GM04504 (cell line): ENCODE measurements at places on chromosomes 6 and 20.

DNA sequence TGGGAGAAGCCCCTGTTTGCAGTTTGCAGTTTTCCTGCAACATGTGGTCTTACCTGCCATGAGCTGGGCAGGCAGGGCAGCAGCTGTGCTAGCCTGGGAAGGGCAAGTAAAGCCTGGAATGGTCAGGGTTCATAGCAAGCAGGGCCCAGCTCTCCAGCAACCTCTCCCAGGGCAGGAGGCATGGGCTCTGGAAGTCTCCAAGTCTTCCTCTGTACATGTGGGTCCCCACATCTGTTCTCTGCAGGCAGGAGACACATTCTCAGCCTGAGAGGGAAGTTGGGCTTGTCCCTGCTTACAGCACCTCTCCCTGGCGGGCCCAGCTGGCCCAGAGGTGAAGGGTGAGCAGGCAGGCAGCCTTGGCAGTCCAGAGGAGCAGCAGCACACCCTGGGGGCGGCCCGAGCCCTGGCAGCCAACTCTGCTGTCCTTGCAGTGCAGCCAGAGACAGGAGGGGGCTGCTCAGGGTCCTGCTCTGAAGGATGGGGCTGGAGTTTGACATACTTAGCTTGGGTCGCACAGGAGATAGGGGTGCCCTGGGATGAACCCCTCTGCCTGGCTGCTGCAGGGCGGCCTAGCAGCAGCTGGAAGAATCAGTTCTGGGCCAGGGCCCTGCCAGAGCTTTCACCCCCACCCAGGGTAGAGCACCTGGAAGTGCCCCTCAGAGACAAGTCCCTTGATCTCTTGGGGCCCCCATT lies 176.0 kb downstream of the MRPL14 start:
- DNase-seq: no peak

DNA sequence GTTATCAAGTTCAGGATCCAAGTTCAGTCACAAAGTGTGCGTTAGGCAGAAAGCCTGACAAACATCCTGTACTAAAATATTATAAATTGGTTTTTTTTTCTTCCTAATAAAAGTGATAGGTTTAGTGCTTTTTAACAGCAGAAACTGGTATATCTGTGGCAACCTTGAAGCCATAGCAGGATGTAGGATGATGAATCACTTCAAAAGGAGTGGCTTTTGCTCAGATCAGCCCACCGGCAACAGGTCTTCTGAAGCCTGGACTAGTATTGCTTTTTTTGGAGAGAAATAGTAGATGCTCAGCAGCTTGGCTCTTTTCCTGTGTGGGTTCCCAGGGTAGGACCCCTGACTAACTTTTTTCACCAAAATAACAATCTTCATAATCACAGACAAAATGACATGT lies 190.8 kb downstream of the EPM2A start:
- no peak for DNase-seq

DNA sequence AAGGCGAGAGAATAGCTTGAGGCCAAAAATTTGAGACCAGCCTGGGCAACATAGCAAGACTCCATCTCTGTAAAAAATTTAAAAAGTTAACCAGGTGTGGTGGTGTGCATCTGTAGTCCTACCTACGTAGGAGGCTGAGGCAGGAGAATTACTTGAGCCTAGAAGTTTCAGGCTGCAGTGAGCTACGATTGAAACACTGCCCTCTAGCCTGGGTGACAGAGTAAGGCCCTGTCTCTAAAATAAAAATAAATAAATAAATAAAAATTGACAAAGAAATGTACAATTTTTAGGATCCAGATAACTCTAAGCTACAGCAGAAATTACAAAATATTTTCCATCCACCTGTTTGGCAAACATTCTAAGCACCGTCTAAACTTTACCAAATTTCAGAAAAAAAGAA lies 941.0 kb upstream of the ADGRB3 start:
- no peak for DNase-seq

- no peak for DNase-seq
Measured at GRCh38 chr6:82353848-82354247, 9.8 kb upstream of the TPBG start.

DNA sequence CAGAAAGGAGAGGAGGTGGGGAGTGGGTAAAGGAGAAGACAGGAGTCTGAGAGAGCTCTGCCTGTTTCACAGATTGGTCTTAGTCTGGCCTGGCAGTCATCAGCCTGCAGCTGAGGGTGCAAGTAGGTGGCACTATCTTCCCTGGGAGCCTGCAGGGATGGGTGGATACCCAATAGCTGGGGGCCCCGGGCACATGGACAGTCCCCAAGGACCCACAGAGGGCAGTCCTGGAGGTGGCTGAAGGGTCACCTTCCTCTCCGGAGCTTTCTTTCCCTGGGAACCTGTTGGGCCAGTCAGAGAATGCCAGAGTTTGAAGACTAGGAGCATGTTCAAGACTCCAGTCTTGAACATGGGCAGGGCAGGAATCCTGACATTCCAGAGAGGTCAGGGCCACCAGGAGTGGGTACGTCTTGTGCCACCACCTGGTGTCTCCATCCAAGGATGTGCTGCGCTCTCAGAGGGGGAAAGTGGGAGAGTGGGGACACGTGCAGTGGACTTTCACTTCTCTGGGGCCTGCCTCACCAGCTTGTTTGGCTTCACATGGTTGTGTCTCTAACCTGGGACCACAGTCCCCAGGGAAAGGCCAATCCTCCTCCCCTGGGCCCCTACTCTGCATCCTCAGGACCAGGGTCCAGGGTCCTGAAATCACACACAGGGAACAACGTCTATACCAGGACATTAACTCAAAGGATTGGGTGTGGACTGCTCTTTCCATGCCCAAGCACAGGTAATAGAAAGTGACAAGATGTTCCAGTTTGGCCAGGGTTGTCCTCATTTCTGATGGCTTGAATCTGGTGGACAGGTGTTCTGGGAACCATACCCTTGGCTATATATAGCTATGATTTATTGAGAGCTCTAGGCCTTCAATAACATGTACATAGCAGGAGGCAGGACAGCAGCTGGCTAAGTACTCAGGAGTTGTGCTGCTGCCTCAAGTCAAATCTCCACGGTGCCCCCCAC lies 18.0 kb downstream of the AARS2 start:
- no peak for DNase-seq

DNA sequence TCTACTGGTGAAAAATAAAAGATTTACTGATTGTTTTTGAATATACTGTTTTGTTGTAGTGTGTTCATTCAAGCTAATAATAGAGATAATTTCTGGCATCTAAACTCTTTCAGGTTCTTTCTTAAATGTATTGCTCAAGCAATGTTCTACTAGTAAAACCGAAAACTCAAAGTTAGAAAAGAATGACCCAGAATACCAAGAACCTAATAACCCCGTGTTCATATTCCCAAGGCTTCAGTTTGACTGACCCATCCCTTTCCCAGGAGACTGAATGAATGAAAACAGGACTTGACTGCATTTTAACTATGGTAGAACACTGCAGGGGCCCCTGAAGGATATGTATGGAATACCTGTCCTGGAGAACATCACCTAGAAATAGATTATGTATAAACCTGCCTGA lies 375.3 kb downstream of the MAFB start:
- DNase-seq: no peak

DNA sequence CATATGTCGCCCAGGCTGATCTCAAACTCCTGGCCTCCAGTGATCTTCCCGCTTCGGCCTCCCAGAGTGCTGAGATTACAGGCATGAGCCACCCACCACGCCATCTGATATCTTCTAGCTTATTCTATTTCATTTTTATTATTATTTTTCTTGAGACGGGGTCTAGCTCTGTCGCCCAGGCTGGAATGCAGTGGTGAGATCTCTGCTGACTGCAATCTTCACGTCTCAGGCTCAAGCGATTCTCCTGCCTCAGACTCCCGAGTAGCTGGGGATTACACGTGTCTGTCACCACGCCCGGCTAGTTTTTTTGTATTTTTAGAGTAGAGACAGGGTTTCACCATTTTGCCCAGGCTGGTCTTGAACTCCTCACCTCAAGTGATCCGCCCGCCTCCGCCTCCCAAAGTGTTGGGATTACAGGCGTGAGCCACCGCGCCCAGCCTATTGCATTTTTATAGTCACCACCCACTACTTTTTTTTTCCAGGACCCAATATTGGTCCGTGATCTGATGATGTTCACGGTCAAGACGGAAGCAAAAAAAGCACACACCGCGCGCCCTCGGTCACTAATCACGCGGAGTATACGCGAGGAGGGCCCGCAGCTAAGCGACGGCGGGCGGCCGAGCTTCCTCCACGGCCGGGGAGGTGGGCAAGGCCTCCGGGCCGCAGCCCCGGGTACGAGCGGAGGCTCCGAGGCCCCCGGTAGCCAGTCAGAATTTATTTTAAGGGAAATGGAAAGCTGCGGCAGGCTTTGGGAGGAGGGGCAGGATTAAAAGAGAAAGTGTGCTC lies 1.1 kb upstream of the LSM14B start:
- no peak for DNase-seq

DNA sequence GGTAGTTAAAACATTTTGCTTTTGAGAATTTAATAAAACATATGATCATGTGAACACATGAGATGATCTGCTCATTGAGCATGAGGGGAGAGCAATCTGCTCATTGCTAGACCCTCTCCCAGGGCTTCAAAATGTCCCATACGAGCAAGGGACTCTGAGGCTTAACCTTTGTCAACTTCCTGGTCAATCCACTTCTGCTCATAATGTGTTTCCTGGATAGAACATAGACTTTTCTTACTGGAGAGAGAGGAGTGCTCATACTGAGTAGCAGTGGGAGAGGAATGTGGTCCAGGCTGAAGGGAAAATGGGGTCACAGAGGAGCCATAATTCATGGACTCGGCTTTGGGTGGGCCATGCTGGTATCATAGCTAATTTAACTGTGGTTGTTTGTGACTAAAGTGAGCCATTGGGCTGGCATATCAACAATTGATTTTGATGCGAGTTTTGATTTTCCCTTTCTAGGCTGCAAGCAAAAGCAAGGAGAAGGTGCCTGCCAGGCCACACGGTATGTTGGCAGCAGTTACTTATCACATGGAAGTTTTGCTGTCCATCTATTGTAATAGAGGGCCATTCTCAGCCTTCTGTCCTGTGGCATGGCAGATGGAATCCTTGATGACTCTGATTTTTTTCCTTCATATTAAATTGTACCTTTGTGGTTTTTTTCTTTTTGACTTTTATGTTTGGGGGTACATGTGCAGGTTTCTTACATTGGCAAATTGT lies 20.8 kb upstream of the ADGRF4 start:
- DNase-seq: no peak

DNA sequence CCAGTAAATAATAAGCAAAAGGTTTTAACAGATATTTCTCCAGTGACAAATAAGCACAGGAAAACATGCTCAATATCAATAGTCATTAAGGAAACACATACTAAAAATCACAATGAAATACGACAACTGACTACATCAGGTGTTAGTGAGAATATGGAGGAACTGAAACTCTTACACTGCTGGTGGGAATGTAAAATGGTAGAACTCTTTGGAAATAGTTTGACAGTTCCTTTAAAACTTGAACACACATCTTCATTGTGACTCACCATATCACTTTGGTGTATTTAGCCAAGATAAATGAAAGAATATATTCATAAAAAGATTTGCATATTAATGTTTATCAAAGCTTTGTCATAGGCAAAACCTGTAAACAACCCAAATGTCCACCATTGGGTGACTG lies 11.3 kb upstream of the MAP3K5 start:
- DNase-seq: no peak

DNA sequence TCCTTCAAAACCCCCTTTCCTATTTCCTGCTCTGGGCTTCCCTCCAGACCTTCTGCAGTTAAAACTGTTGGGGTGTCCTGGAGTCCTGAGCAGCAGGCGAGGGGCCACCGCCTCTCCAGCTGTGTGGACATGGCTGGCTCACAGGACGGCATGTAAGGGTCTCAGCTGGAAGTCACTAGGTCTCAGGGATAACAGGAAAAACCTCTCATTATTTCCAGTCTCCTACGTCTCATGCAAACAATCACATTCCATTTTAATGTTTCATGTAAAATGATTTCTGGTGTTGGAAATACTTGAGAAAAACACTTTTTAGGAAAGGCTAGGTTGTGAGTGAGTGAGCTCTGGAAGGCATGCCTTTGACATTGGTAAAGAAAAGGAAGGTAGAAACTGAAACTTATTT lies 158.7 kb downstream of the SCML4 start:
- no peak for DNase-seq

GRCh38 chr6:42783876-42784642 lies 2.2 kb downstream of the BICRAL start:
- DNase-seq: no peak

DNA sequence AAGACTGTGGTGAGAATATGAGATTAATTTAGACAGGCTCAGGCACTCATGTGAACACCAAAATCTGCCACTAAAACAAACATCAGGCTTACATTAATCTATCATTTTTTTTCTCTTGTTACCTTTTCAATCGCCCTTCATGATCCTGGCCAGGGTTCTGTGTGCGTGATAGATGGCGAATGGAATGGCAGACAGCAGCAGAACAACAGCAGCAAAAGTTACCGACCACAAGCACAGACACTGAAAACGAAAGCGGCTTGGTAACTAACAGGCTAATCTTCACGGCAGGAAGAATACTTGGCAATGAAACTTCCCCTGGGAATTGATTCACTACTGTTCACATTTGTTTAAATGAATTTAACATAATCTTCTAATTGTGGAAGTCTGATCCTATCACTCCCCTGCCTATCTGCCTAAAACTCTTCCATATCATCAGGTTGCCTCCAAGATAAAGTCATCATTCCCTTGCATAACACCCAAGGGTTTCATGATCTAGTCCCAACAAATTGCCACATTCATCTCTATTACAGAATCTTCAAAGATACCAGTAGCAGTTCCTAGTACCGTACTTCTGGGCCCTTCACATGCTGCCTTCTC lies 28.7 kb downstream of the PTPRK start:
- DNase-seq: no peak

GRCh38 chr6:159929819-159930218 lies 39.0 kb downstream of the MAS1 start:
- DNase-seq: no peak

GRCh38 chr20:51447097-51447764 lies 95.3 kb downstream of the NFATC2 start:
- DNase-seq: peak; percentile 93

DNA sequence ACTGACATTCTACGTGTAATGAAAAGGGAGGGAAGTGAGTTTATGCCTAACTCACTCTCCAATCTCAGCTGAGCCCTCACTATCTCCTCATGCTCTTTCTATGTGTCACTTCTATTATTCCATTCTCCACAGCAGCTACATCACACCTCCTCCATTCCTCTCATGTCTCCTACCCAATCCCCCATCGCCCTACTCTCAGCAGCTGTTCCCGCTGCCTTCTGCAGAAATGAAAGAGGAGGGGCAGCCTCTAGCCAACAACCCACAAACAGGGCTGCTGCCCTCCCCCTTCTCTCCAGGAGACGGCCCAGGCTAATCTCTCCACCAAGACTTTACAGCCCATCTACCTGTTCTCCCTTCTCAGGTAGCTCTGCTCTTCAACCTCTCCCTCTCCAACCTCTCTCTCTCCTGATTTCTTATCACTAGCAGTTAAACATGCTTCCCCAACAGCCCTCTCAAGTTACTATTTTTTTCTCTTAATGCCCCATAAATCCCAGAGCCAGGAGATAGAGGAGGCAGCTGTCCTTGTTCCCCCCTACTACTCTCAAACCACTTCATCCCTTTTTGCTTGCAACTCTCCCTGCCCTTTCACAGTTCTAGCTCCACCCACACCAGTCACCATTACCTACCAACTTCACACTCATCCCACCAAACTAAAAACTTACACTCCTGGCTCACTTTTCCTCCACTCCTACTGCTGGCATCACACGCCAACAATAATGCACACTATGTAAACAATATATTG lies 136.5 kb downstream of the BTBD9 start:
- no peak for DNase-seq

GRCh38 chr6:169930799-169931198 lies 179.4 kb downstream of the ERMARD start:
- DNase-seq: no peak
